ENCODE measurements at places on chromosomes 3 and 15.

- DNase-seq: no peak
Observed at GRCh38 chr15:23049984-23050628, 10.7 kb upstream of the TUBGCP5 start.

DNA sequence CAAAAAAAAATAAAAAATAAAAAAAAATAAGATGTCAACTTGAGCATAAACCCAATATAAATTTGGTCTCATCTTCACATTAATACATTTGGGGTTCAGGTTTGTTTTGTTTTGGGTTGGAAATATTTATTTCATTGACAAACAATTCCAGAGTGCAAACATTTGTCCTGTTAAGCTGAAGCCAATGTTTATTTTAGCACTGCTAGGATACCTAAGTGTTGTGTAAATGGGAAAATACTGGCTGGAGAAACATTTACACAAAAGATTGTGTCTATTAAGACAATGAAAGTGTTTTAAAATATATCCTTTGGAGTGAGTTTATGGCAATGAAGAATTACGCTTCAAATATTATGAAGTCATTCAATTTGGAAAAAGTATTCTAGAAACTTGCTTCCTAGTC, 91.1 kb downstream of the MEIS2 start:
- no peak for DNase-seq

DNA sequence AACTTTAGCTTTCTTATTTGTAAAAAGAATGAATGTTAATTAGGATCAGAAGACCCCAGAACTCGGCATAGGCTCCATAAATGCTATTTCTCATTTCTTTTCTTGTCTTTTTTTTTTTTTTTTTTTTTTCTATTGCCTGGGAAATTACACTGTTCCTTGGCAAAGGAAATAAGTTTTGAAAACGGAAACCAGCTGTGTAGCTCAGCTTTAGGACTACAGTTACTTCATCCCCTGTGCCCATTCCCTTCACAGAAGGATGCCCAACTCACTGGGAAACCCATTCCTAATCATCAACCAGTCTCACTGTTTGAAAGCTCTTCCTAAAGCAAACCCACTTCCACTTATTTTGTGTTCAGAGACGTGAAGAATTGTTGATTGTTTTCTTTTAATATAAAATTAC, 254.0 kb upstream of the IL12A start:
- DNase-seq: no peak

- DNase-seq: no peak
Observed at GRCh38 chr3:11498646-11499045, 145.1 kb downstream of the VGLL4 start.

- DNase-seq: no peak
Observed at GRCh38 chr3:49722896-49723295, 855 bp downstream of the GMPPB start.

DNA sequence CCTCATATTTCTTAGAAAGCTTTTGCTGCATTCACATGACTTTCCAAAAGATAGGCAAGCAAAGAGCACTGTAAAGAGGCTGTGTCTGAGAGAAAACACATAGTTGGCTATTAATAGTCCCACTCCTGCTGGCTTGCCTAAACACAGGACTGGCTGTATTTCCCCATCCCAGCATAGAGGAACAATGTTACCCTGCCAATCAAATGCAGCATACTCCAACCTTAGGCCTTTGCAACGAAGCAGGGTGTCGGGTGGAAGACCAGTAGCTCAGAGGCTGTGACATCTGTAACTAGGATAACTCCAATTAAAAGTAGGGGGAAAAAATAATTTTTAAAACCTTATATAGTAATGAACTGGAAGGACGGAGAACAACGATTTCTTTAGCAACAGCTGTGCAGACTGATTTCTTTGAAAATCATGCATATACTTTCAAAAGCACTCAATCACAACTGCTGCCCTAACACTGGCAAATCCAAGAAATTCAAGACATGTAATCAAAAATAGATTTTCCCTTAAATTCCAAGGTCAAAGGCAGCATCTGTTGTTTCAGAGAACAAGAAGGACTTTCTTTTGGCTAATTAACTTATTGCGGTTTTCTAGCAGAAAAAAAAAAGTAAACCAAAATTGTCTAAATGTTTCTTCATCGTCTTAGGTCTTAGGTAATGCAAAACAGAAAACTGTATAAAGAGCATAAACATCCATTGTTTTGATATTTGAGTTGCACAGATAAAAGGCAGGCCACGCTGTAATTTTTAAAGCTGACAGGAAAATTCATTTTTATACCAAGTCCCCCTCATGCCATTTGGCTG, 139.3 kb downstream of the TNIK start:
- no peak for DNase-seq

- no peak for DNase-seq
Observed at GRCh38 chr15:74790080-74790916, 8.4 kb downstream of the CSK start.

- DNase-seq: no peak
Observed at GRCh38 chr15:79700951-79701480, 195.8 kb downstream of the MTHFS start.

- DNase-seq: no peak
Observed at GRCh38 chr3:112605285-112605684, 35.7 kb downstream of the CCDC80 start.

- no peak for DNase-seq
Observed at GRCh38 chr3:145869958-145870357, 291.0 kb downstream of the PLOD2 start.

GRCh38 chr3:47984075-47984728, 32.0 kb downstream of the MAP4 start:
- DNase-seq: no peak

GRCh38 chr3:16789344-16790120, 95.2 kb upstream of the PLCL2 start:
- no peak for DNase-seq

GRCh38 chr3:3753416-3753815, 45.8 kb upstream of the LRRN1 start:
- no peak for DNase-seq

DNA sequence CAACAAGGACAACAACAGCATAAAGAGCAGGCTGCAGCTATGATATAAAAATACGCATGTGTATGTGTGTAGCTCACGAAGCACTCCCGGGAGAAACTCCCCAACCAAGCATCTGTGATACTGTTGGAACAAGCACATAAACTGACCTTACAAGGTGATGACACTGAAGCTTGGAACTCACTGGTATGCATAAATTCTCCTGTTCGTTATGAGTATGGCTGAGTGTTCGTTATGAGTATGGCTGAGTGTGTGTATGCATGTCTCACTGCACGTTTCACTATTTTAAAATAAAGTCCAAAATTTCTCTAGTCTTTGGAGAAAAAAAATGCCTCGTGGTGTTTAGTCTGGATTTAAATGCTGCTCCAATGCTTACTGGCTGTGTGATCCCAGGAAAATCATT, 256.8 kb downstream of the RORA start:
- no peak for DNase-seq

- DNase-seq: no peak
Observed at GRCh38 chr15:50302581-50302980, 37.1 kb upstream of the HDC start.
